Activated naive CD4-positive, alpha-beta T cell treated with anti-CD3 and anti-CD28 coated beads, Interleukin-2, amount 10 ng/mL, durations not matched to agents 7 days and 5 days (primary cell): ENCODE measurements at places on chromosomes 6 and 20.

- no peak overlapping the region for H3K27ac ChIP-seq
- H3K36me3 ChIP-seq = no peaks in the 10 kb centered on the region
- H3K27me3 ChIP-seq = no peaks in the 10 kb centered on the region
- no peaks in the 10 kb centered on the region for H3K4me1 ChIP-seq
- H3K4me3 ChIP-seq = no peak overlapping the region
- no peak for DNase-seq
Measured at GRCh38 chr6:160837146-160837545, 135.1 kb downstream of the PLG start.

DNA sequence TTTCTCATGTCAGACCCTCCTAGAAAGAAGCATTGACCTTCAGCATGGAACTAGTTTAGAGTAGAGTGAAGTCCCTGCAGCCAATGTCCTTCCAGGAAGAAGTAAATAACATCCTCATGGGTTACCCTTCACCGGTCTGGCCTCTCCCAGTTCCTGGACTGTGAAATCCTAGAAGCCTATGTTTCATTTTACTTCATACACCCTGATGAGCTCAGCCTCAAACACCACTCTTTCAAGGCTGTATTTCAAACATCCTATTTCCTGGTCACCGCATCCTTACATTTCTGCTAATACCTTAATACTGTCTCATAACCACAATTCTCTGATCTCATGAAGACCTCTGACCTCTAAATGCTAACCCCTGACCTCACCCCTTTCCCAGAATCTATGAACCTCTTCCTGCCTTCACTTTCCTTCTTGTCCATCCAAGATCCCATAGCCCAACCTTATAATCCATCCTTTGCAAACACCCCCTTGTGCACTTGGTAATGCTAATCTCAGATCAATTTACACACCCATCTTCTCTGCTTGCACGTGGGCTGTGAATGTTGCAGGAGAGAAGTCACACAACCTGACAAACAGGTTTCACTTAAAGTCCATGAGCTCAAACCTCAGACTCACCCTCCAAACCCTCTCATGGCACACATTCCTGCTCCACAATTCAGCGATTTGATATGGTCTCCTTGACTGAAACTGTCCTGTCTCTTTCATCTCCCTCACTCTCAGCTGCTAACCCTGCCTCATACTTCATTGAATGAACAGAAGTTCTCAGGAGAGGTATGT lies 30.2 kb downstream of the SLC2A10 start:
- H3K4me1 ChIP-seq = no peaks in the 10 kb centered on the region
- no peaks in the 10 kb centered on the region for H3K36me3 ChIP-seq
- peaks cover 42% of the 10 kb centered on the region for H3K27me3 ChIP-seq
- H3K4me3 ChIP-seq = no peak overlapping the region
- no peak overlapping the region for H3K27ac ChIP-seq

- H3K27me3 ChIP-seq = no peaks in the 10 kb centered on the region
- DNase-seq = no peak
- peaks cover 20% of the 10 kb centered on the region for H3K4me1 ChIP-seq
- no peak overlapping the region for H3K4me3 ChIP-seq
- peaks cover 85% of the 10 kb centered on the region for H3K36me3 ChIP-seq
- no peak overlapping the region for H3K27ac ChIP-seq
Measured at GRCh38 chr6:160050022-160050421, 71.6 kb upstream of the SLC22A1 start.

DNA sequence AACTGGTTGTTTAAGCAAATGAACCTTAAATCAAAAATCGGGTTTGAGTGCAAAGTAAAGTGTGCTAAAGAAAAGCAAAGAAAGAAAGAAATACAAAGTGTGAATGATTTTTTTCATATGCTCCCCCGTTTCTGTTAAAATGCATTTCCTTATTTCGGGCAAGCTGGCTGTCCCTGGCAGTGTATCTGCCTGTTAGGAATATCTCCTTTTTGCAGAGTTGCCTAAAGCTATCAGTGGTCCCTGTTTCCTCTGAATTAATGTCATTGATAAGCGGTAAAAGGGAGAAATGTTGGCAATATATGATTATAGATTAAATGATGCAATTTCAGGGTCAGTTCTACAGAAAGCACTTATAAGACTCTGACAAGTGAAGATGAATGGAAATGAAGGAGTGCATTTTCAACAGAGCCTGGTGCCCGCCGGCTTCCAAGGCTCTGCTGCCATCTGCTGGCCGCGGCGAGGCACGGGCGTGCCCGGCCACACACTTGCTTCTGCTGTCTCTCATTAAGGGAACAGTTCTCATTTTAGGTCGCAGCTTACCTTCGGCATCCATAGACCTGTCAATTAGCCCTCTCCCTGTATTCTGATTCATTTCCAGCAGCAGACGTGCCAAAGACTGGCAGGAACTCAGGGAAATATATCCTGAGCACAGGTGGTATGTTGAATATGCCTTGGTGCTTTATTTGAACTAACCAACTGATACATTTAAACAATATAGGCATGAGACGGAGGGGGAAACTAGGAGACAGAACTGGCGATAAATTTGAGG lies 381.9 kb downstream of the C6orf118 start:
- H3K4me3 ChIP-seq = no peak overlapping the region
- H3K27me3 ChIP-seq = no peaks in the 10 kb centered on the region
- H3K27ac ChIP-seq = no peak overlapping the region
- no peaks in the 10 kb centered on the region for H3K4me1 ChIP-seq

DNA sequence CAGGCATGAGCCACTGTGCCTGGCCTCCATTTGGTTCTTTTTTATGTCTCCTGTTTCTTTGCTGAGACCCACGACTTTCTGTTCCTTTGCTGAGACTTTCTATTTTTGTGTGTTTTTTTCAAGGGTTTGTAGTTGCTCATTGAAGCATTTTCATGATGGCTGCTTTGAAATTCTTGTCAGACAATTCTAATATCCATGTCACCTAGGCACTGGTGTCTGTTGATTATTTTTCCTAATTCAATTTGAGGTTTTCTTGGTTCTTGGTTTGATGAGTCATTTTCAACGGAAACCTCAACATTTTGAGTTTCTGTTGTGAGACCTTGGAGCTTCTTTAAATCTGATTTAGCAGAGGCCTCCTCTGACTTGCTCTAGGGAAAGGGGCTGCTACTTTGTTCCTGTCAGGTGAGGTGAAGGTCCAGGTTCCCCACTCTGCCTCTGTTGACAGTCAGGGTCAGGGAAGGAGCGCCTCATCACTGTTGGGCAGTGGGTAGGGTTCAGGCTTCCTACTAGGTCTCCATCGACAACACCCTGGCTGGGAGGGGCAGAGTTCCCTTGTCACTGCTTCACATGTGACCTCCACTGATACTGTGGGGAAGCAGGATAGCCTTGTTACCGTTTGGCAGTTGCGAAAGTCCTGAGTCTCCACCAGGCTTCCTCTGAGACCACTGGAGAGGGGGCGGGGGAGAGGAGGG lies 67.2 kb upstream of the RNF24 start:
- H3K4me1 ChIP-seq = peaks cover 64% of the 10 kb centered on the region
- H3K27me3 ChIP-seq = peaks cover 20% of the 10 kb centered on the region
- peak overlapping the region; percentile 37 for H3K4me3 ChIP-seq
- DNase-seq = peak; percentile 76

- H3K4me1 ChIP-seq = peaks cover 7% of the 10 kb centered on the region
- peaks cover 11% of the 10 kb centered on the region for H3K36me3 ChIP-seq
- H3K27ac ChIP-seq = peak overlapping the region; percentile 53
Measured at GRCh38 chr6:27280540-27281000, 31.5 kb downstream of the POM121L2 start.

DNA sequence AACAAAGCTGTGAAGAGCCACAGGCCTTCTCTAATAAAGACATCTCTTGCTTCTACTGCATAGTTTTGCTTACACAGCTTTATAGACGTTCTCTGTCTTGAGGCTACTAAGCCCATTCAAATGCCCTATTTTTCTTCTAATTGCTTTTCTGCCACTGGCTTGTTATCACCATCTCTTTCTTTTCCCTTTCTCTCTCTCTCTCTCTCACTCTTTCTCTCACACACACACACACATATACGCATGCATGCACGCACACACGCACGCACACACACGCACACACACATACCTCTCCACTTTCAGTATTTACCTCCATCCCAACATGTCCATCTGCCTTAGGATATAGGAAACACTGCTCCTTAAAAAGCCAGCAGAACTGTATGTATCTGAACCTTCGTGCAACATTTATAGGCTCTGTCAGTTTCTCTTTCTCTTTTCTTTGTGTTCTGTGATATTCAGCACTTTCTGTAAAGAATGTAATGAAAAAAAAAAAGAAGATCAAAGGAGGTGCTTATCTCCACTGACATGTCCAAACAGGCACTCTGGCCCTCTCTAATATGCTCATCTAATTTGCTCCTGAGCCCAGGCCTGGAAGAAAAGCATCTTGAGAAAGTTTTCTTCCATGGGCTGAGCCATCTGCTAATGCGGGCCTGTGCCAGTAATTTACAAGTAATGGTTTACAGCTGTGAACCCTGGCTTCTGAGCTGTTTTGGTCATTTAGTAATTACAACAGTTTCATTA lies 1046.7 kb upstream of the MAP3K7 start:
- no peaks in the 10 kb centered on the region for H3K36me3 ChIP-seq
- no peak overlapping the region for H3K27ac ChIP-seq
- DNase-seq = no peak
- no peak overlapping the region for H3K4me3 ChIP-seq

DNA sequence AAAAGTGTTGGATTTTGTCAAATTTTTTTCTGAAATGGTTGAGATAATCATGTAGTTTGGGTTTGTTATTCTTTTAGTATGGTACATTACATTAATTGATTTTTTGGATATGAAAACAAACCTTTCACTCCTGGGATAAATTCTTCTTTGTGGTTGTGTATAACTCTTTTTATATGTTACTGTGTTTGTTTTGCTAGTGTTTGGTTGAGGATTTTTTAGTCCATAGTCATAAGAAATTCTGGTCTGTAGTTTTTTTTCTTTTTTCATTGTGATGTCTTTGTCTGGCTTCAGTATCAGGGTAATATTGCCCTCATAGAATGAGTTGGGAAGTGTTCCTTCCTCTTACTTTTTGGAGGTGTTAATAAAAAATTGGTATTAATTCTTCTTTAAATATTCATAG lies 122.2 kb upstream of the ATXN1 start:
- H3K4me3 ChIP-seq = no peak overlapping the region
- no peaks in the 10 kb centered on the region for H3K36me3 ChIP-seq
- DNase-seq = no peak
- no peak overlapping the region for H3K27ac ChIP-seq
- H3K4me1 ChIP-seq = no peaks in the 10 kb centered on the region

GRCh38 chr6:164130151-164130550 lies 715.6 kb downstream of the QKI start:
- no peak for DNase-seq
- no peaks in the 10 kb centered on the region for H3K4me1 ChIP-seq
- H3K4me3 ChIP-seq = no peak overlapping the region
- no peaks in the 10 kb centered on the region for H3K36me3 ChIP-seq
- no peak overlapping the region for H3K27ac ChIP-seq
